ENCODE measurements at places on chromosomes 4 and X. TPM values are rescaled to one million over a fixed set of nuclear protein-coding genes. Genes with fewer than 3 reads are reported as not detected.

The ERCC6L gene
- 10.7 TPM for total RNA-seq

The SLC2A9 gene
- 0.38 TPM for total RNA-seq

The LDB2 gene
- total RNA-seq, result not detected

The NMU gene
- total RNA-seq, result 0.75 TPM

The GRXCR1 gene
- not detected for total RNA-seq

The RGN gene
- not detected for total RNA-seq

The WFS1 gene
- total RNA-seq, result 12.8 TPM

The IGSF1 gene
- 0.28 TPM for total RNA-seq

The CT45A10 gene
- 0.35 TPM for total RNA-seq

The DCAF4L1 gene
- total RNA-seq, result 0.09 TPM

The ATG4A gene
- 9.1 TPM for total RNA-seq

The ASB11 gene
- total RNA-seq, result not detected

The MAP9 gene
- 4.7 TPM for total RNA-seq

The PAGE1 gene
- not detected for total RNA-seq

The MFAP3L gene
- total RNA-seq, result 4.8 TPM

Data from A549 treated with AZD2906 at 1 μM for 4 hours (cell line).